ENCODE measurements at places on chromosomes 3 and 15.

DNA sequence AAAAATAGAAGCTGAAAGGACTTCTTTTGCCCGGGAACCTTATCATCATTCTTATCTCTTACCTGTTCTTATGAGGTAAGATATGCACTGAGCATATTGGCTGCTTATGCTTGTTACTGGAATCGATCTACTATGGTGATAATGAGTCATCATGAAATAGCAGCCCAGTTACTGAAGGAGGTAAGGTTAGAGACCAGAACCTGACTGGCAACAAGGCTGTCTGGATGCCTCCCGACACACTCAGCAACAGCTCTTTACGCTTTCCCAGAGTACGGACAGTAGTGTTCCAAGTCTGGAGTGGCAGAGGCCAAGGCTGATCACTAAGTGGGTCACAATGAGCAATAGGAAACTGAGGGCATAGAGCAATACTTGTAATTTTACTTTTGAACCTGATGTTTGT, 314.1 kb downstream of the NLGN1 start:
- no peak for DNase-seq

DNA sequence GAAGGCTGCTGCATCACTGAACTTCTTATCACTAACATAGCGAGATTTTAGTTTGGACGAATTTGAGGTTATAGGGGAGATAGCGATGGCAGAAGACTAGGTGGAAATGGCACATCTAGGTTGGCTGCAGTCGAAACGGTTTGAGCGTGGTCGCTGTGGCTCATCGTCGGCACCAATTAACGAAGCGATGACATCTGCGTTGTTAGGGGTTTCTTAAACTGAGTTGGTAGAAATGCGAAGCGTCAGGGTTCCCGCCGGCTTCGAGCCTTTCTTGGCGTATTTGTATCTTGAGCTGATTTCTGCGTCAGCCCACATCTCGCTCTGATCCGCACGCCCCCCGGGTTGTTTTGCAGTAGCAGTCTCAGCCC, 319 bp downstream of the LNP1 start:
- DNase-seq, result peak; percentile 28

GRCh38 chr15:38053776-38054175, 119.3 kb downstream of the TMCO5A start:
- DNase-seq, result no peak

- DNase-seq, result no peak
Measured at GRCh38 chr3:152021951-152022461, 148.6 kb downstream of the SUCNR1 start.

DNA sequence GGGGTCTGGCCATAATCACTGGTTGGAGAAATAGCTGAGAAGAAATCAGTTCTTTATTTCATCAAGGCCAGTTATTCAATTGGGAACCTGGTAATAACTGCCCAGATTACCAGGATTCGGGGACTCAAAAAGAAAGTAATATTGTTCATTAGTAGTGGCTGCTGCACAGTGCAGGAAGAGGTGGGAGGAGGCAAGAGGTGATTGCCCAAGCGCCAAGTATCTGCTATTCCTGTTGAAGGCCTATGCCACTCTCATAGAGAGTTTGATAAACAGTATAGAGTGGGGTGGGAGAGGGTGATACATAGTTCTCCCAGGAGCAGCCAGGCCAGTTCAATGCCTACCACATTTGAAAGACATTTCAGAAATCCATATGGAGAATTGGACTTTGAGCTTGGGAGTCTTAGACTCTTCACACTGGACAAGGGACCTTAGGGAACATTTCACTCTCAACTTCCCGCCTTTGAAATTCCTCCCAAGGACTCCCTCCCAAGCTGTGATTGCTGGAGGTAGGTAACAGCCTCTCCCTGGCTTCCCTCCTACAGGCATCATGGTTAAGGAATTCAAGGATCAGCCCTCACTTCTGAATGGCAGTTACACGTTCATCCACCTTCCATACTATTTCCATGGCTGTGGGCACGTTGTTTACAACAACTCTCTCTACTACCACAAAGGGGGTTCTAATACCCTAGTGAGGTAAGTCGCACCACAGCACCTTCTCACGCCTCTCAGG, 59.8 kb downstream of the GLDN start:
- DNase-seq, result no peak

- DNase-seq, result no peak
Measured at GRCh38 chr3:127688416-127689265, 15.9 kb downstream of the ABTB1 start.

GRCh38 chr3:72951259-72951722, 45.3 kb upstream of the PPP4R2 start:
- DNase-seq, result no peak

DNA sequence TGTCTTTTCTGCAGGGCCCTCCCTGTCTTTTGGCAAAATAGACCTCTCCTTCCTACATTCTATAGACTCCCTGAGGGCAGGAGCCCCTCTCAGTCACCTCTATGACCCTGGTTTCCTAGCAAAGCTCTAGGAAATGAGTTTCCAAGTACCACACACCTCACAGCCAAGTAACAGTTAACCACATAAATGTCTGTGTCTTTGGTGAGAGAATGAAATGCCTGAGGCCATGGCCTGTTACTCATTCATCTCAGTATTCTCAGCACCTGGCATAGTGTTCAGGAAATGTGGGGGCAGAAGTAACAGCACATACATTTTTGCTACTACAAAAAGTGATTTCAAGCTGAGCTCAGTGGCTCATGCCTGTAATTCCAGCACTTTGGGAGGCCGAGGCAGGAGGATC, 21.0 kb downstream of the RFT1 start:
- DNase-seq, result no peak

DNA sequence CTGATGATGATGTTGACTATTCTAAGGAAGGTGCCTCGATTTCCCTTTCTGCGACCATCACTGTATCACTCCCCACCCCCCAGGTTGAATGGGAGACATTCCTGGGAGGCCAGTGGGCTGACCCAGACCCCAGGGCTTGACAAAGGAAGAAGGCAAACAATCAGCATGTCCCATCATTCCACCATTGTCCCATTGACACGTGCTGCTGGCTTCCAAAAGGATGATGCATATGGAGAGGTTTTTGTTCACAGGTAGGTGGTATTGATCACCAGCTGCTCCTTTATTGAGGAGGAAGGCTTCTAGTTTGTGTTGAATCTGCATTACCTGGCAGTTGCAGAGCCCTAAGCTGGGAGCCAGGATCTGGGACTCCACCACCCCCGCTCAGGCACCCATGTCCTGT, 30.4 kb downstream of the RASGRF1 start:
- no peak for DNase-seq

DNA sequence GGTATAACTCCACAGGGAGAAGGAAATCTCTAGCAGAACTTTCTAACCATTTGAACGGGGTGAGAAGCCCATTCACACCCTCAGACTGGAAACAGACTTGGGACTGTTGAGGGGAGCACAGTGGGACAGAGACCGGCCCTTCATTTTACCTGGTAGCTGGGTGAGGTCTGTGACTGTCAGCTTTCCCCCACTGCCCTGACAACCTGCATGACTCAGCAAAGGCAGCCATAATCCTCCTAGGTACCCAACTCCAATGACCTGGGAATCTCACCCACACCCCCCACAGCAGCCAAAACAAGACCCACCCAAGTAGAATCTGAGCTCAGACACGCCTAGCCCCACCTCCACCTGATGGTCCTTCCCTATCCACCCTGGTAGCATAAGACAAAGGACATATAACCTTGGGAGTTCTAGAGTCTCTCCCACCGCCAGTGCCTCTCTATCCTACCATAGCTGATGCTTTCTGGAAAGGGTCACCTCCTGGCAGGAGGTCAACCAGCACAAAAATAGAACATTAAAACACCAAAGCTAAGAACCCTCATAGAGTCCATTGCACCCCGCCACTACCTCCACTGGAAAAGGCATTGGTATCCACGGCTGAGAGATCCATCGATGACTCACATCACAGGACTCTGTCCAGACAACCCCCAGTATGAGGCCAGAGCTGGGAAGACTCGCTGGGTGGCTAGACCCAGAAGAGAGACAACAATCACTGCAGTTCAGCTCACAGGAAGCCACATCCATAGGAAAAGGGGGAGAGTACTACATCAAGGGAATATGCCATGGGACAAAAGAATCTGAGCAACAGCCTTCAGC, 28.0 kb downstream of the SENP7 start:
- DNase-seq, result no peak

- no peak for DNase-seq
Measured at GRCh38 chr15:56868170-56868569, 50.3 kb upstream of the TCF12 start.

GRCh38 chr15:43955140-43955539, 128.3 kb downstream of the WDR76 start:
- DNase-seq, result no peak

DNA sequence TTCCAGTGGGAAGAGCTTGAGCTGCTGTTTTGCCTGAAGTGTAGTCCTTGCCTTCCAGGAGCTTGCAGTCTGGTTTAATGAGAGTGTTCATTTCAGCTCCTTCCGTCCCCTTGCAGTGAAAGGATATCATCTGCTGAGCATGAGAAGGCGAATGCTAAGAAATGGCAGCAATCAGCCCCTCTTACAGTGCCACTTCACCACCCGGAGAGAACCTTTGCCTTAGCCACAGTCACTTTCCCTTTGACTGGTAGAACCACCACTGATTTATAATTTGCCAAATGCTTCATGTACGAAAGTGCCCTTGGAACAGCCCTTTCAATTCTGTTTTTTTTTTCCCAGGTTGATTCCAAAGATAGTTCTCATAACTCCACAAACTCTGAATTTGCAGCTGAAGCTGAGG, 11.5 kb downstream of the TATDN2 start:
- no peak for DNase-seq

- DNase-seq, result no peak
Measured at GRCh38 chr15:58036579-58036978, 28.9 kb downstream of the ALDH1A2 start.

- DNase-seq, result peak; percentile 36
Measured at GRCh38 chr3:160226026-160226907, 1.0 kb downstream of the C3orf80 start.

GRCh38 chr15:35751413-35752133, 205.6 kb upstream of the DPH6 start:
- peak; percentile 80 for DNase-seq
